CD4-positive, alpha-beta T cell treated with Interleukin-21 for 1 hour (primary cell): ENCODE measurements at places on chromosomes 13 and 19.
A peak's percentile ranks its signal among the peaks of the same experiment; 100 is the strongest.

DNA sequence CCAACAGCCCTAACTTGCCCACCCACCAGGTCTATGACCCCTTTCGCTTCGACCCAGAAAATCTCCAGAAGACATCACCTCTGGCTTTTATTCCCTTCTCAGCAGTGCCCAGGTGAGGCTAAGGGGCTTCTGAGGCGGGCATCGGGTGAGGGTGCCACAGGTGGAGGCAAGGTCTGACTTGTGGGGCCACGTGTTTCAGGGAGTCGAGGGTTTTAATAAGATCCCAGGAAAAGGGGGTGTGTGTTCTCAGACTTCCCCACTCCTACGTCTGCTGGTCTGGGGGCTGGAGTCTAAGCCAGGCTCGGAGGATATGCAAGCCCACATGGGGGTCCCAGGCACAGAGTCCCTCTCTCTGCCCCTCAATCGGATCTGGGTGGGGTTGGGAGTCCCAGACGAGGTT, 30.9 kb upstream of the CYP4F8 start:
- no peak for DNase-seq

GRCh38 chr13:46211116-46211482, 629 bp upstream of the LRRC63 start:
- DNase-seq = peak; percentile 67

DNA sequence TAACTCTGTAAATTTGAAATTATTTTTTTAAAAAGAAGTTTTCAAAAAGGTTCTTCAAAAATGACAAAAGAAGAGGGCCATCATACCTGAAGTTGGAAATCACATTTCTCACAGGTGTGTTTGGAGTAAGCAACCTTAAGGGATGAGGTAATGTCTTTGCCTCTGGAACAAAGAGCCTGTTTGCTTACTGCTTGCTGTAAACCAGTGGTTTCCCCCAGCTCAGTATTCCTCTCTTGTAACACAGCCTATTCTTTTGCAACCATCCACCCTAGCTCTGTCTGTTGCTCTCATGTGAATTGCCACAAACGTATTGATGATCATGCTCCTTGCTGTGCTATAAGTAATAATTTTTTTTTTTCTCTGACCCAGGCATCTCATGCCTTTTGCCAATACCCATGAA, 38.1 kb downstream of the UCHL3 start:
- DNase-seq = no peak

- no peak for DNase-seq
Observed at GRCh38 chr13:62173958-62174357, 758.3 kb upstream of the PCDH20 start.

DNA sequence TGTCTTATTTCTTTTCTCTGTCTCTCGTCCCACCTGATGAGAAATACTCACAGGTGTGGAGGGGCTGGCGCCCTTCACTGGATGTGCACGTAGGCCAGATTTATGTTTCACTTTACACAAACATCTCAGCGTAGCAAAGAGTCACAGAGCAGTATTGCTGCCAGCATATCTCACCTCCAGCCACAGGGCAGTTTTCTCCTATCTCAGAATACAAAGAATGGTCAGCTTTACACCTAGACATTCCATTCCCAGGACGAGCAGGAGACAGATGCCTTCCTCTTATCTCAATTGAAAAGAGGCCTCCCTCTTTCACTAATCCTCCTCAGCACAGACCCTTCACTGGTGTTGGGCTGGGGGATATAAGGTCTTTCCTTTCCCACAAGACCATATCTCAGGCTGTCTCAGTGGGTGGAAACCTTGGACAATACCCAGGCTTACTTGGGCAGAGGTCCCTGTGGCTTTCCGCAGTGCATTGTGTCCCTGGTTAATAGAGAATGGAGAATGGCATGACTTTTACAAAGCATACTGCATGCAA, 7.2 kb upstream of the ZNF611 start:
- DNase-seq = no peak

DNA sequence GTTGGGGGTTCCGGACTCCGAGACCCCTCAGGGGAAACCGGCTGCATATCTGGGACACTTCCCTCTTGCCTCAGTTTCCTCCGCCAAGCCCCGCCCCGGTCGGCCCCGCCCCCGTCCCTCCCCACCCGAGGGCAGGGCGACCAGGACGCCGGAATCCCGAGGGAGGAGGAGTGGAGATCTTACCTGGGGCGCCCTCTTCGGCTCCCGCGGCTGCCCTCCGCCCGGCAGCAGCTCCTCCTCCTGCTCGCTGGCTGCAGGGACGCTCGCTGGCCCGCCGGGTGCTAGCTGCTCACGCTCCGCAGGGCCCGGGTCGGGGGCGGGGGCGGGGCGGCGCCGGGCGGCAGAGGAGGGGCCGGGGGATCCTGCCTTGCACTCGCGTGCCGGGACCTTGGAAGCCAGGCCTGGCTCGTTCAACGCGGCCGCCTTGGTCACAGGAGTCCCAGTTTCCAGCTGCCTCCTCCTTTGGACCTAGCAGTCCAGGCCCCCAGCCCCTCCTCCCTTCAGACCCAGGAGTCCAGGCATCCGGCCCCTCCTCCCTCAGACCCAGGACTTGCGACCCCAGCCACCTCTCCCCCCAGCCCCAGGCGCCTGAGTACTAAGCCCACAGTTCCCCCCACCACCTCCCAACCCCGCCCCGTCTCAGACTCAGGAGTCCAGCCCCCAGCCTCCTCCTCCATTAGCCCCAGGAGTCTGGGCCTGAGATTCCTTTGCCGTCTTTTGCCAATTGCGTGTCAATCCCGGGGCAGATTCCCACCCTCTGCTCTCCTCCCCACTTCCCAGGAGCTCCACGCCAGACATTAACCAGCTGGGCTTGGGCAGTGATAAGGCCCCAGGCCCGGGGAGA, at the start of gene NTF4:
NTF4 (minus strand) TSS at position 51 of the 844 bp plus-strand sequence. CDS start 2,821 bp downstream, outside the sequence.
- DNase-seq = no peak

- DNase-seq = peak; percentile 11
Observed at GRCh38 chr19:7013678-7014077, 7.6 kb downstream of the MBD3L2B start.

- DNase-seq = no peak
Observed at GRCh38 chr13:55000844-55001243, 1972.2 kb downstream of the OLFM4 start.

DNA sequence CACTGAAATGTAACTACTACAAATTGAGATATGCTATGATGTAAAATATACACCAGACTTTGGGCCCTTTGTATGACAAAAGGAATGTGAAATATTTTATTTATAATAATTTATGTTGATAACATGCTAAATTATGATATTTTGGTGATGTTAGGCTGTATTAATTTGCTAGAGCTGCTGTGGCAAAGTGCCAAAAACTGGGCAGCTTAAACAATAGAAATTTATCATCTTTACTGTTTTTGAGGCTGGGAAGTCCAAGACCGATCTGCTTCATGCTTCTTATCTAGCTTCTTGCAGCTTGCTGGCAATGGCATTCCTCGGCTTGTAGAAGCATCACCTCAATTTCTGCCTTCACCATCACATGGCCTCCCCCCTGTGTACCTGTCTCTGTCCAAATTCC, 245.0 kb downstream of the GPC5 start:
- DNase-seq = no peak

- no peak for DNase-seq
Observed at GRCh38 chr13:46656786-46657185, 103.8 kb downstream of the LRCH1 start.

- DNase-seq = no peak
Observed at GRCh38 chr13:48398450-48399095, 14.3 kb downstream of the LPAR6 start.

- no peak for DNase-seq
Observed at GRCh38 chr13:39959497-39960144, 304.2 kb downstream of the COG6 start.

GRCh38 chr13:43132257-43132656, 108.9 kb downstream of the DNAJC15 start:
- DNase-seq = no peak

DNA sequence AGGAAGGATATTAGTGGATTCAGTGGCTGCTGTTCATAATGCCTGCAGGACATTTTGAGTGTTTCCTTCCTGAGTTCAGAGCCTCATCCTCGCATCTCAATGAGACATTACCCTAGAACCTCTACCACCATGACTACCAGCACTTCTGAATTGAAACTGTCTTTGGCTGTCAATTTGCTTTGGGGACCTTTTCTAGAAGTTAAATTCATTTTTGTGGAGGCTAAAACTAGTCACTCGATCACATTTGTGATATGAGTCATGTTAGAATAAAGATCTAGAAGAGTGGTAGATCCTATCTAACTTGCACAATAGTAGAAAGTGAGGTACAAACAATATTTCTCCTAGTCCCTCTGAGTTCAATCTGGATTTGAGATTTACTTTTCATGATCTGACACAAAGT, 124.9 kb downstream of the KCNRG start:
- DNase-seq = no peak

GRCh38 chr19:30807278-30807677, 435.1 kb downstream of the ZNF536 start:
- no peak for DNase-seq

GRCh38 chr19:14073925-14074838, 1.6 kb downstream of the MISP3 start:
- DNase-seq = no peak

DNA sequence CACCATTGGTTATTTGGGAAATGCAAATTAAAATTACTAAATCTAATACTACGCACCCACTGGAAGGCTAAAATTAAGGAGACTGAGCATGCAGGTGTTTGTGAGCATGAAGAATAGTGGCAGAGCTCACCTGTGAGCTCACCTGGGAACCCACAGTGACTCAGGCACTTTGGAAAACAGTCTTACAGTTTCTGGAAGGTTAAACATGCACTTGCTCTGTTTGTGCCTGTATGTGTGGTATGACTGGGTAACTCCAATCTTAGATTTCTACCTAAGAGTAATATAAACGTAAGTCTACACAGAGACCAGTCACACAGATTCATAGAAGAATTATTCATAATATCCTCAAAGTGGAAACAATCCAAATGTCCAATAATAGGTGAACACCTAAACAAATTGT, 318.8 kb downstream of the ATP8A2 start:
- DNase-seq = no peak

GRCh38 chr19:39052243-39052746, 19.9 kb upstream of the FBXO27 start:
- DNase-seq = peak; percentile 68

GRCh38 chr13:96091164-96092117, 1.5 kb downstream of the HS6ST3 start:
- DNase-seq = no peak

- no peak for DNase-seq
Observed at GRCh38 chr13:28741084-28741491, 22.3 kb upstream of the SLC46A3 start.

DNA sequence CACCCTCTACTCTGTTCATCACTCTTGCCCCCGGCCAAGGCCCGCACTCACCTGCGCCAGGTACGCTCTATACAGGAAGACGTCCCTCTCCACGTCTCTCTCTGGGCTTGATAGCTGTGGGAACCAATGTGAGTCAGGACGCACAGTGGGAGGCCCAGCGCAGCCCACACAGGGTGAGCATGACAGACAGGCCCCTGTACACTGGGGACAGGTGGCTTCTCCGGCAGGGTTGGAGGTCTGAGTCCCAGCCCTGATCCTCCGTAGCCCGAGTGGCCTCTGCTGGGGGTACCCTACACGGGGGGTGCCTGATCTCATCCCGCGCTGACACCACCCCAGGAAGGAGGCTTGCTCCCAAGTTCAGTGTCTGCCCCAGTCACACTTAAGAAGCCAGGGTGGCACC, 6.3 kb downstream of the COPE start:
- no peak for DNase-seq

DNA sequence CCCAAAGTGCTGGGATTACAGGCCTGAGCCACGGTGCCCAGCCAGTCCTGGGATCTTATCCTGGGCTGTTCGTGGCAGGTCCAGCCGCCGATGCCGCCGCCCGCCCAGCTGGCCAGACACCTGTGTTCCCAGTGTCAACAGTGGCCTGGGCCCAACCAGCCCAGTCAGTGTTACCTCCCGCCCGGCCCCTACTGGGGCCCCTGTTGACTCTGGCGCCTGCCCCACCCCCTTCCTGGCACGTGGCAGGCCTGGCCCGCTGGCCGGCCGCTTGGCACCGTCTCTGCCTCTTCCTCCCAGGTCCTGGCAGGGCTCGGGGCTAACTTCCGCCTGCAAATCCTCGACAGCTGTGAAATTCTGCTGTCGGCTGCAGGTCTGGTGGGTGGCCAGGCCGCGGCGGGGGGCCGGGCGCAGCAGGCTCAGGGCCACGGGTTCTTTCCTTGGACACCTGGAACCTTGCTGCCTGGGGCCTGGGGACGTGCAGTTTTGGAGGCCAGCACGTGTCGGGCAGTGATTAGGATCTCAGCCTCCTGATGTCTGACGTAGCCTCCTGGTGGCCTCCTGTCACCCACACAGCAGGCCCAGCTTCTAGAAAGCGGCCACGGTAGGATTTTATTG, 9.1 kb downstream of the ARID3A start:
- no peak for DNase-seq

GRCh38 chr19:49149652-49150105, 5.5 kb downstream of the HRC start:
- peak; percentile 8 for DNase-seq
